Frontal cortex (tissue), 4 donors: ENCODE measurements at places on chromosomes 4 and X.

DNA sequence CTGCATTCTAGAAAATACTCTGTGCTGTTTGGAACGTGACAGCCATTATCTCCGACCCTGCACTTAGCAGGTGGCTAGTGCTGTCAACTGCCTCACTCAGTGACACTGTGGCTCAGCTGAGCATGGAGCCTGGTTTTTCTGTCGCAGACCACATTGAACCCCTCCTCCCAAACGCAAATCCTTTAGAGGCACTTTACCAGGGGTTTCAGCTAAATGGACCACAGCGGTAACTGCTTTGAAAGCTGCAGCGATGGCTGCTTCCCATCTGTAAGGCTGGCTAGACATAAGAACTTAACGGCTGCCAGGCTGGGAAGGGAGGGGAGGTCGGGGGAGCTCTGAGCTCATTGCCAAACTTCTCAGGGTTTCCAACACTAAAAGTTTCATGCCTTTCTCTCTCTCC lies 8.1 kb downstream of the SLC34A2 start:
- no peak for DNase-seq

DNA sequence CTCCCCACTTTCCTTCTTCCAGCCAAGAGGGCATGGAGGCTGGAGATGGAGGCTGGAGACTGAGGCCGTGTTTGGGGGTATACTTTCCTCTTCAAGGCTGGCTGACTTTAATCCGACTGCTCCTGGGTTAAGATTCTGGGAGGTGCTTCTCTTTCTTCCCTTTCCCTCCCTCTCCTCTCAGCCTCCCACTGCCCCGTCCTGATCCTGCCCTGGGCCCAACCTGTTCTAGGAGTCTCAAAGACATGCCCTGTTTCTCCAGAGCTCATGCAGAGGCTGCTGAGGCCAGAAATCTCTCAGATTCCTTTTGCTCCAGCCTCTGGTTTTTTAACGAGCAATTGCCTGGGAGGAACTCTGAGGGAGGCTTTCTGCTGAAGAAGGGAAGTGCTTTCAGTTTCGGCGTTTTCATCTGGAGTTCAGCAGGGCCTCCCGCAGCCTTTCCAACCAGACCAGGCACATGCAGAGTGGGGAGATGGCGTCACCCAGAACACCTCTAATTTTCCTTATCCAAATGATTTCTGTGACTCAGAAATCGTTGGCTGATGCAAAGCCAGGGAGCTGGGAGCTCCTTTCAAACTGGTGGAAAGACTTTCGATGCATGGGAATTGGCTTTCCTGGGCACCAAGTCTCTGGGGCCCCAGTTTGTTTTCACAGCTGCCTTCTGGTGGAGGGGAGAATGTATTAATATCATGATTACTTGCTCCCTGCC lies 34.5 kb upstream of the FAM9C start:
- no peak for DNase-seq

DNA sequence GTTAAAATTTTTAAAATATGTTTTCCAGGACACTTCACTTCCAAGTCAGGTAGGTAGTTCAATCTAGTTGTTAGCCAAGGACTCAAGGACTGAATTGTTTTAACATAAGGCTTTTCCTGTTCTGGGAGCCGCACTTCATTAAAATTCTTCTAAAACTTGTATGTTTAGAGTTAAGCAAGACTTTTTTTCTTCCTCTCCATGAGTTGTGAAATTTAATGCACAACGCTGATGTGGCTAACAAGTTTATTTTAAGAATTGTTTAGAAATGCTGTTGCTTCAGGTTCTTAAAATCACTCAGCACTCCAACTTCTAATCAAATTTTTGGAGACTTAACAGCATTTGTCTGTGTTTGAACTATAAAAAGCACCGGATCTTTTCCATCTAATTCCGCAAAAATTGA lies 49.7 kb downstream of the XIAP start:
- DNase-seq = no peak

DNA sequence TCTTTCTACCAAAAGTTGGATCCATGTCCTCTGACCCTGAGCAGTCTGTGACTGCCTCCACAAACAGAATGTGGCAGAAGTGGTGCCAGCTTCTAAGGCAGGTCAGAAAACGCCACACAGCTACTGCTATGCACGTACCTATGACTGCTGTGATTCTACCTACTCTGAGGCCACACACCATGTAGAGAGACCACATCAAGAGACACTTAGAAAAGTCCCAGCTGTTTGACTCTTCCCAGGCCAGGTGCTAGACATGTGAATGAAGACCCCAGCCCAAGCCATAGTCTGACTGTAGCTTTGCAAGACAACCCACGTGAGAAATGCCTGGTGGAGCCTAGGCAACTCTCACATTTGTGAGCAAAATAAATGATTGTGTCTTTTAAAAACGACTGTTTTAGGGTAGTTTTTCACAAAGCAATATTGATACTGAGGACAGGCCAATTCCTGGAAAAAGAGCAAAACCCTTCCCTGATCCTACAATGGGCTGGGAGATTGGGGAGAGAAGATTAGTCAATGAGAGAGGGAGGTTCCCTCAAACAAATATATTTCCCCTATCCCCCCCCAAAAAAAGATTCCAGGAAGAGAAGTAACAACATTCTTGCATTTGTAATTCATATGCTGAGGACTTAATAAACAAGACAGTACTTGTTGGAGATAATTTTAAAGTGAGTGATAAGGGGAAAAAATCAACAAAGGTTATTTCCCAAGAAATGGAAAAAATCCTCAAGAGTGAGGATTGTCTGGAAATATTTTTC lies 33.3 kb downstream of the FRYL start:
- DNase-seq = no peak

DNA sequence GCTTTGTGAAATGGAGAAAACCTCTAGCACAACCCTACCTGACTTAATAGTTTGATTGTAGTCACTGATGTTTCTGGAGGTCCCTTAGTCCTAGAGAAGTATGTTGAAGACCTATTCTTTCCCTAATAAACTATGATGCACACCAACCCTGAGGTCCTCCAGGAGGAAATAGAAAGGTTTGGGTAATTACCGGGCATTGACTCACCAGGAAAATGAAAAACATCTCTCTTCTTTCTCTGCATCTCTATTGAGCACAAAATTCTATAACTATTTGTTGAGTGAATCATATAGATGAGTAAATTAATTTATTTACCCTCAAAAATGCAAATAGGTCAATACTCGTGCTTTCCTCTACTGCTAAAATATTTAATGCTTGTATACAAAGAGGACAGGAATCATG lies 582.4 kb upstream of the FAM241A start:
- DNase-seq = no peak

DNA sequence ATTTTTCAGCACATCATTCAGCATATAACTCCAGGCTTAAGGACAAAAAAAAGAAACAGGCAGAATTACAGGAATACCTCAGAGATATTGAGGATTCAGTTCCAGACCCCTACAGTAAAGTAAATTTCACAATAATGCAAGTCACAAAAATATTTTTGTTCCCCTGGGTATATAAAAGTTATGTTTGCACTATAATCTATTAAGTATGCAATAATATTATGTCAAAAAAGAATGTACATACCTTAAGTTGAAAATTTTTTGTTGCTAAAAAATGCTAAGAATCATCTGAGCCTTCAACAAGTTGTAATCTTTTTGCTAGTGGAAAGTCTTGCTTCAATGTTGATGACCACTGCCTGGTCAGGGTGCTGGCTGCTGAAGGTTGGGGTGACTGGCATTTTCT lies 2532.5 kb downstream of the ARAP2 start:
- DNase-seq = no peak

- no peak for DNase-seq
Observed at GRCh38 chr4:153229545-153229944, 25.3 kb downstream of the TRIM2 start.

GRCh38 chrX:8980756-8981155 lies 53.2 kb downstream of the FAM9B start:
- DNase-seq = no peak

DNA sequence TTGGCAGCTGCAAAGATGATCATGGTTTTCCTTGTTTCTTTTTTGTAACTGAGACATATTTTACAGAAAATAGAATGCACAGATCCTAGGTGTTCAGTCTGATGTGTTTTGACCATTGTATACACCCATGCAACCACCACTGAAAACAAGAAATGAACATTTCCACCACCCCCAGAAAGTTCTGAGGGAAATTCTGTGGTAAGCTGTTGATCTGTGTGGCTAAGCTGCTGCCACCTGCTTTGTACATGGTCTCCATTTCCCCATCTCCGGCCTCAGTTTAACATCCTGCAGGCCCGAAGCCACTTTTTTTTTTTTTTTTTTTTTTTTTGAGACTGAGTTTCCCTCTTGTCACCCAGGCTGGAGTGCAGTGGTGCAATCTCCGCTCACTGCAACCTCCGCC lies 65.3 kb downstream of the NYX start:
- DNase-seq = no peak

GRCh38 chr4:158356301-158356700 lies 146.0 kb downstream of the TMEM144 start:
- no peak for DNase-seq

GRCh38 chr4:8276358-8277240 lies 7.0 kb downstream of the HTRA3 start:
- DNase-seq = no peak

DNA sequence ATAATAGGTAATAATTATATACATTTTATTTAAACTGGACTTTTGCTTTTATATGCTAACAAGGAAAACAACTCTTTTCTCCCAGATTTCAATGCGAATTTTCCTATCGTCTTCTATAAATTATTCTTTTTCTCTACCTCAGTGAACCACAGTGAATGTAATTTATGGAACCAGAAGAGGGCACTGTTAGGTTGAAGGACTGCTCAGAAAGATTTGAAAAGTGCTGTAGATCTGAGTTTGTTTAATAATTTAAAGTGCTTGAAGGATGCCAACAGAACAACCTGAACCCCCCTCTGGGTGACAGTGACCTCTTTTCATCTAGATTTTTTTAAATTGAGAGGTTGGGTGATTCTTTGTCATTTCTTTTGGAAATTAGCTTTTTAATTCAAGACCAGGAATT lies 54.9 kb downstream of the PHOX2B start:
- no peak for DNase-seq

DNA sequence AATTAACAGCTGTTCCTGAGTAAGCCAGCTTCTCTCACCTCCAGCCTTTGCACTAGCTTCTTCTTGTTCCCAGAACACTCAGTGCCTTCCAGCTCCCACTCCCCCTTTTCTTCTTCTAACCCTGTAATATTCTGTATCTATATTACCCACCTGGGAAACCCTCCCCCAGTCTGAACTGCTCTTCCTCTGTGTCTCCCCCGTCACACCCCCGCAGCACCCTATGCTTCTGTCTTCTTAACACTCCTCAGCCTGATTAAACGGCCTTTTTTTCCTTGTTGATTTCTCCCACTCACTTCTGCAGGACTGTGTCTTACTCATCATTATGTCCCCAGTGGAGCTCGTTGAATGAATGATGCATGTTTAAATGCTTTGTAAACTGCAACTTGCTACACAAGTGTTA lies 9.0 kb upstream of the LONRF3 start:
- DNase-seq = no peak

DNA sequence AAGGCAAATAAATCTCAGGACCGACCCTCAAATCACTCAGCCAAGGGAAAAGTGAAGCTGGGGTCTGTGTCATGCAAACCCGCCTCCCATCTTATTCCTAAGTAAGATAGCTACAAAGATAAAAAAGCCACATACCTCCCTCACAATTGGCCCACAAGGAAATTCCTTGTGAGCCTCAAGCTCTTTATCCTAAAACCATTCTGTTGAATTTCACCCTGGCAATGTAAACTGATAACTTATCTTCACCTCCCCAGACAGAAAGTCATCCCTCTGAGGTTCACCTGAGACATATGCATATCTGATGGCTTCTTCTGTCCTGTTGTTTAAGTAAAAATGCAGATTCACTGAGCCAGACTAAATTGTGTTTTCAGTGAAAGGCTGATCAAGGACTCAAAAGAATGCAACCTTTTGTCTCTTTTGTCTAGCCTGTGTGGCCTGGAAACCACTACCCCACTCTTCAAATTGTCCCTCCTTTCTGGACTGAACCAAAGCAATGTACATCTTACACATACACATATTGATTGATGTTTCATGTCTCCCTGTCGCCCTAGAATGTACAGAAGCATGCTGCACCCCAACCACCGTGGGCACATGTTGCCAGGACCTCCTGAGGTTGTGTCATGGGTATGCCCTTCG lies 91.3 kb downstream of the MFAP3L start:
- DNase-seq = no peak
